ENCODE measurements at places on chromosomes 11 and 22.

DNA sequence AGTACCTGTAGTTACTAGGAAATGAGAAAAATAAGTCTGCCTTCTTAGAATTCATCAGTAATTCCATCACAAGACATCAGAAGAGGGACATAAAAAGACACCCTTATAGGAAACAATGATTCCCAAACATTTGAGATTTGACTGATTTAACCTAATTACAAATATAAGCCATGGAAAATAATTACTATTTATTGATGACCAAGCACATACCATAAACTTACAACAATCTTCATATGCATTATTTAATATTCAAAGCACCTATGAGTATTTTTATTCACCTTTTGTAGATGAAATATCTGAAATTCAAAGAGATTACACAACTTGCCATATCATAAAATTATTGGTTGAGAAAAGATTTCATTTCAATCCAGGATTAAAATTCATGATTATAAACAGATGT, 14.6 kb upstream of the OR52D1 start:
- no peak for DNase-seq

DNA sequence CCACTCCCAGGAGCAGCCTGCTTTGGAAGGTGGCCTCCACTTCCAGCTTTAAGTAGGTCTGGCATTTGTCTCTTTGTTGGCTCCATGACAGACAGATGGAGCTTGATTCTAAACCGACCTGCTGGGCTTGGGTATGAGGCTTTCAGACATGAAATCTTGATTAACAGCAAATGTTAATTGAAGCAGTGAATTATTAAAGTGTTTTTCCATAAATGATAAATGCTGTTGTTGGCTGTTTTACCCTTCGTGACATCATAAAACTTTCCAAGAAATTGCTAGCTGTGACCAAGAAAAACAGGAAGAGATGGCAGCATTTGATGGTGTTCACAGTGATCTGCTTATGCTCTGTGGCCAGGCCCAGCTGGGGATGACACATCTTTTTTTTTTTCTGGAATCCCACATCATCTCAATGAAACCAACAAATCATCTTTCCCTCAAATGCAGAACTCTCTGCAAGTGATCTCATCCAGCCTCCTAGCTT, 66.1 kb downstream of the RBMXL2 start:
- DNase-seq: no peak

DNA sequence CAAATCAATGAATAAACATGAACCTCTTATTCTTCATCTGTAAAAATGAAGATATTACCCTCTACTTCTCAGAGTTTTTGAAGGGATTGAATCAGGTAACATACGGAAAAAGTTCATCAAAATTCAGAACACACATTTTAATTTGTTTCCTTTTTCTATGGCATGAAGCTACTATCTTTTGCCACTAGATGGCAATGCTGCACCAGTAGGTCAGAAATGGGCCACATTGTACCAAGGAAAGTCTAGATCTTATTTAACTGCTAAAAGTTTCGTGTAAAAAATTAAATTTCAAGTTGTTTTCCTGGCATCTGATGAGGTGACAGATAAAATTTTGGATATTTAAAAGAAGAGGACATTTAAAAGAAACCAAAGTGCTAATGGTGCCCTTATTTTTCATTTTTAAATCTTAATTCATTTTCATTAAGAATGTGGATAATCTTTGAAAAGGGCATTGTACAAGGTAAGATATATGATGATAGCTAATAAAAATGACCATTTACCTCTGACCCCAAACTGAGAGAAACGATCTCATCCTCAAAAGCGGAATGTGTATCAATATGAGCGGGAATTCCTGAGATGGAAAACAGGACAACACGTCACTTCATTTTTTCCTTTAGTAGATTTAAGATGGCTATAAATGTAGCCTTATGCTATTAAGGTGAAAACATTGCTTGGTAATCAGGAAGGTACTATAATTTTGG, 16.1 kb downstream of the ALKBH8 start:
- peak; percentile 29 for DNase-seq

GRCh38 chr11:3613998-3614741, 27.6 kb downstream of the ART5 start:
- no peak for DNase-seq

DNA sequence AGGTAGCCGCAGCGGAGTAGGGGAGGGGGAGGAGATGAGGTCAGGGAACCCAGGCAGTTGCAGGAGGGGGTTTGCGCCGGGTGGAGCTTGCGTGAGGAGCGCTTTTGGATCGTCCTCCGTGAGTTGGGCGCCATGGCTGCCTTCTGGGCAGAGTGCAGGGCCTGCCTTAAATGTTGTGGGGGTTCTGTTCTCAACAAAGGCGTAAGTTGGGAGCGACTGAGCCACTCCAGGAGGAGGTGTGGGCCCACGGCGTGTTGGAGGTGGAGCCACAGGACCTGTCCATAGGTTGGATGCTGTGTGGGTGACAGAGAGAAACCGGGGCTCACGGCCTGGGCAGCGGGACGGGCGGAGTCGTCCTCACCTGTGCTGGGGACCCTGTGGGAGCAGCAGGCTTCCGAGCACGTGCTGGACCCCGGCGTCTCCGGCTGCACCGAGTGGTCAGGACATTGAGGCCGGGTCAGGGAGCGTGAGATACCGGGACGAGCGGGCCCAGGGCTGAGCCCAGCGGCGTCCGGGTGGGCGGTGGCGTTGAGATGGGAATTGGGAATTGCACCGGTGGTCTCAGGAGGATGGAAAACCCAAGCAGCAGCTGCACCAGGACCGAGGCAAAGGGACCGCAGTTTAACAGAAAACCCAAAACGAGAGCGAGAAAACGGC, 977 bp upstream of the PGGHG start:
- no peak for DNase-seq

- no peak for DNase-seq
These were observed 55.7 kb downstream of the PHF21B start for GRCh38 chr22:44954149-44954548.

- DNase-seq: no peak
These were observed 288.3 kb downstream of the TENM4 start for GRCh38 chr11:79152511-79152910.

DNA sequence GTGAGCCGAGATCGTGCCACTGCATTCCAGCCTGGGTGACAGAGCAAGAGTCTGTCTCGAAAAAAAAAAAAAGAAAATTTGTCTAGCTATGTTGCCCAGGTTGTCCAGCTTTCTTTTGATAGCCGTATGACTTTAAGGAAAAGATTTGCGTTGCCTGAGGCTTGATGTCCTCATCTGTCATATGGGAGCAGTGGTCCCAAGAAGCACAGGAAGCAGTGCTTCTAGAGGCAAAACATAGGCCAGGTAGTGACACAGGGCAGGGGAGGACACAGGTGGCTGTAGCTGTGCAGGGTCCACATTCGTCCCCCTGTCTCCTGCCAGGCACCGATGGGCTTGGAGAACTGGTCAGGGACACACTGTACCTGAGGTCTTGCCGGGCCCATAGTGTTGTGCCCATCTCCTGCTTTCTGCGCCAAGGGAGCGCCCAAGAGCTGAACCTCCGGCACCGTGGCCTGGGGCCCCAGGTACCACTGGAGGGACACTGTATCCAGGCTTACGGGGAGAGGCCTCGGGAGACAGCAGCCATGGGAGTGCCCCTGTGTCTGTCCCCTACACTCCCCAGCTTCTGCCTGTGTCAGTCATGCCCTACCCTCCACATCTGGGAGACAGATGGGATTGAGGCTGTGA, 1.4 kb downstream of the LRRC74B start:
- DNase-seq: no peak

- DNase-seq: no peak
These were observed 48.2 kb upstream of the FTH1 start for GRCh38 chr11:62015615-62016014.

- DNase-seq: no peak
These were observed 373.9 kb upstream of the C11orf87 start for GRCh38 chr11:109048098-109048497.

- no peak for DNase-seq
These were observed 410.7 kb upstream of the API5 start for GRCh38 chr11:42901084-42901483.

DNA sequence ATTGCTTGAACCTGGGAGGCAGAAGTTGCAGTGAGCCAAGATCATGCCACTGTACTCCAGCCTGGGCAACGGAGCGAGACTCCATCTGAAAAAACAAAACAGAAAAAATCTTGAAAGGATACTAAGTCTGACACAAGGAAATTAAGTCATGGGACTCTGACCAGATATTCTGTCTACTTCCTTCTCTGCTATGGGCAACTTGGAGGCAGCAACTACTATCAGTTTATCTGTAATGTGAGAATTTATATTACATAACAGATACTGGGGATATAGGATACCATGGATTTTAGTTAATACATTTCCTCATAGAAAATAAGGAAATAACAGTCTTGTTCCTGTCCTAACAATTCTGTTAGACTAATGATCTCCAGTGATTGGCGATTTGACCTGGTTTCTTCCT, 1.6 kb upstream of the SGSM3 start:
- no peak for DNase-seq

GRCh38 chr11:96817482-96818399, 427.9 kb downstream of the JRKL start:
- no peak for DNase-seq

DNA sequence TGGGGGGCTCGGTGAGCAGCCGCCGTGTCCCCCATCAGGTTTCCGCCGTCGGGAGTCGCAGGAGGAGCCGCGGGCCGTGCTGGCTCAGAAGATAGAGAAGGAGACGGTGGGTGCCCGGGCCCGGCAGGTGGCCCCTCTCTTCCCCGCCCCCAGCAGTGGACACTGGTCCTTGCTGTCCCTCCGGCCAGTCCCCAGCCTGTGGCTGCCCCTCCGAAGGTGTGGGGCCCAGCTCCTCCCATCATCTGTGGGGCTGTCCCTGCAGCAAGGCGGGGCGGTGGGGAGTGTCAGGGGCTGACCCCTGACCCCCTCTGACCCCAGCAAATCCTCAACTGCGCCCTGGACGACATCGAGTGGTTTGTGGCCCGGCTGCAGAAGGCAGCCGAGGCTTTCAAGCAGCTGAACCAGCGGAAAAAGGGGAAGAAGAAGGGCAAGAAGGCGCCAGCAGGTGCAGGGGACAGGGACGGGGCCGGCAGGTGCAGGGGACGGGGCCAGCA, 15.3 kb downstream of the EPS8L2 start:
- peak; percentile 79 for DNase-seq

GRCh38 chr11:56474729-56475235, 1.6 kb upstream of the OR5M3 start:
- no peak for DNase-seq

- DNase-seq: no peak
These were observed 62.0 kb upstream of the PTPRJ start for GRCh38 chr11:47918370-47918690.

- no peak for DNase-seq
These were observed 7.2 kb upstream of the MOB2 start for GRCh38 chr11:1493650-1494244.

- DNase-seq: no peak
These were observed 64.0 kb downstream of the CCDC81 start for GRCh38 chr11:86438685-86439084.

DNA sequence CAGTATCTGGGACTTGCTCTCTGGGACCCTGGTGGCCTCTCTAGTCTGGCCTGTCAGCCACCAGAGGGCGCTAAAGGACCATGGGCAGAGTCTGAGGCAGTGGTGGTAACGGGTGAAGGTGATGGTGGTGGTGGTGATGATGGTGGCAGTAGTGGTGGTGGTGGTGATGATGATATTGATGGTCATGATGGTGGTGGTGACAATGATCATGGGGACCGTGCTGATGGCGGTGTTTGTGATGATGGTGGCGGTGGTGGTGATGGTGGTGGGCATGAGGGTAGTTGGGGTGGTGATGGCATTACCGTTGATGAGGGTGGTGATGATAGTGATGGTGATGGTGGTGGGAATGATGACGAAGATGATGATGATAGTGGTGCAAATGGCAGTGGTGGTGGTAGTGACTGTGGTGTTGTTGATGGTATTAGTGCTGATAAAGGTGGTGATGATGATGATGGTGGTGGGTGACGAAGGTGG, 16.0 kb downstream of the TRPM5 start:
- DNase-seq: peak; percentile 55

- DNase-seq: peak; percentile 85
These were observed 9.7 kb upstream of the ANKK1 start for GRCh38 chr11:113377681-113378412.

- DNase-seq: peak; percentile 39
These were observed 11.7 kb downstream of the MICAL2 start for GRCh38 chr11:12122083-12122482.

- DNase-seq: no peak
These were observed 224.7 kb downstream of the SNX19 start for GRCh38 chr11:130691581-130691980.

- DNase-seq: no peak
These were observed 154.2 kb upstream of the NAV2 start for GRCh38 chr11:19558189-19558986.

GRCh38 chr11:86575927-86576326, 96.5 kb downstream of the ME3 start:
- no peak for DNase-seq

- DNase-seq: no peak
These were observed 1008.0 kb downstream of the FAM181B start for GRCh38 chr11:81725701-81726100.

- DNase-seq: no peak
These were observed at the start of gene ARHGAP42 for GRCh38 chr11:100687054-100687629. ARHGAP42 (plus strand) TSS chr11:100687288; CDS start chr11:100687679, 391 bp downstream.

GRCh38 chr11:62338218-62338617, 970 bp downstream of the ASRGL1 start:
- no peak for DNase-seq

DNA sequence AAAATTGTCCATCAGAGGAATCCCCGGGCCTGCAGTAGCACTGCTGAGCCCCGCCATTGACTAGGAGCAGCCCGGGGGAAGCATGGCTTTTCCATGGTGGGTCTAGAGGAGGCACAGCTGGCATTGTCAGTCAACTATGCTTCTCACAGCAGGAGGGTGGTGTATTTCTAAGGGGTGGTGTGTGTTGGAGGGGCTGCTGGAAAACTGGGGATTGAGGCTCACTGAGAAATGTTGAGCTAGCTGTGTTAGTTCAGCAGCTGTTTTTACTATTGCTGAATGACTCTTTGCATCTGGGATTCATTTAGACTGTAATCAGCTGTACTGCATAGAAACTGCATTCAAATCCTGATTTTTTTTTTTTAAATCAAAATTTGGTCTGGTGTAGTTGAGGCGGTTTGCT, 5.6 kb downstream of the DDX10 start:
- no peak for DNase-seq

DNA sequence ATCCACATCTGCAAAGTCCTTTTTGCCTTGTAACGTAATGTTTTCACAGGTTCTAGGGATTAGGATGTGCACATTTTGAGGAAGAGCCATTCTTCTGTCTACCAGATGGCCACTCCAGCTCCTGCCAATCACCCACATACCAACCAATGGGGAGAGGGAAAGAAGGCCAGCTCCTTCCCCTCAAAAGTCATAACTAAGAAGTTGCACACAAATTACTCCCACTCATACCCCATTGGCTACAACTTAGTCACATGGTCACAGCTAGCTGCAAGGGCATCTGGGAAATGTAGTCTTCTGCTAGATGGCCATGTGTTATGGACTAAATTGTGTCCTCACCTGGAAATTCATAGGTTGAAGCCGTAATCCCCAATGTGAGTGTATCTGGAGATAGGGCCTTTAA, 15.4 kb upstream of the MYOD1 start:
- DNase-seq: no peak

- no peak for DNase-seq
These were observed 3.8 kb downstream of the AIP start for GRCh38 chr11:67486481-67487195.
